ENCODE measurements at places on chromosomes 1 and 21.

GRCh38 chr1:160460683-160461287 lies 60.4 kb downstream of the VANGL2 start:
- DNase-seq, result no peak

- DNase-seq, result no peak
These were observed 239.0 kb downstream of the USH2A start for GRCh38 chr1:216184126-216184680.

GRCh38 chr1:247084771-247085170 lies 6.2 kb upstream of the ZNF670 start:
- DNase-seq, result no peak

DNA sequence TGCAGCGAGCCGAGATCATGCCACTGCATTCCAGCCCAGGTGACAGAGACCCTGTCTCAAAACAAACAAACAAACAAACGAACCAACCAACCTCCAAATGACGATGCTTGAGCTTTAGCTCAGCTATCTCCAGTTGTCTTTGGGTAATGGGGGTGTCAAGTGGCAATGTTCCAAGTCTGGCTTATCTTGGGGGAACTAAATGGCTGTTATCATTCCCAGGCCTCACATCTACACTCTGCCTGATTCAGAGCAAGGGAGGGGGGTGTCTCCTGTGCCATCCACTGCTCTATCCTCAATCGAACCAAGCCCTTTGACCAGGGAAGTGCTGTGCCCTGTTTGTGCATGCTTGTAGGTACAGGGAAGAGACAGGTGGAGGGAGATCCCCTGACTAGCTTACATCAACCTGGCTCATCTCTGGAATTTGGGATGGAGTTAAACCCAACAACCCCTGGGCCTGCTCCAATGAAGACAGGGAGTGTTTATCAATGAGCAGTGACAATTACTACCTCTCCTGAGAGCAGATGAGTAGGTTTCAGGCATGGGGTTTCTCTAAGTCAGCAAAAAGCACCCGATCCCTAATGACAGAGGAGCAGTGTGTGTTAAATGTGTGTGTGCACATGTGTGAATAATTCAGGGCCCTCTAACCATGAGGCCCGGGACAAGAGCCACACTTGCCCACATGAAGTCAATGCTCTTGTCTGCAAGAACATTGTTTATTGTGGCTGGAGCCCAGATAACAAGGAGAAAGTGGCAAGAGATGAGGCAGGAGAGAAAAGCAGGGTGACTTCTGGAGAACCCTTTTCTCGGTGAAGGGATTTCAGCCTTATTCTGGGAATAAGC lies 20.3 kb upstream of the IL6R start:
- no peak for DNase-seq

GRCh38 chr1:237638555-237638954 lies 252.2 kb downstream of the ZP4 start:
- no peak for DNase-seq

- DNase-seq, result no peak
These were observed 117.4 kb upstream of the SLC45A1 start for GRCh38 chr1:8200317-8201115.

- DNase-seq, result no peak
These were observed 2.0 kb downstream of the GLUL start for GRCh38 chr1:182389619-182390047.

DNA sequence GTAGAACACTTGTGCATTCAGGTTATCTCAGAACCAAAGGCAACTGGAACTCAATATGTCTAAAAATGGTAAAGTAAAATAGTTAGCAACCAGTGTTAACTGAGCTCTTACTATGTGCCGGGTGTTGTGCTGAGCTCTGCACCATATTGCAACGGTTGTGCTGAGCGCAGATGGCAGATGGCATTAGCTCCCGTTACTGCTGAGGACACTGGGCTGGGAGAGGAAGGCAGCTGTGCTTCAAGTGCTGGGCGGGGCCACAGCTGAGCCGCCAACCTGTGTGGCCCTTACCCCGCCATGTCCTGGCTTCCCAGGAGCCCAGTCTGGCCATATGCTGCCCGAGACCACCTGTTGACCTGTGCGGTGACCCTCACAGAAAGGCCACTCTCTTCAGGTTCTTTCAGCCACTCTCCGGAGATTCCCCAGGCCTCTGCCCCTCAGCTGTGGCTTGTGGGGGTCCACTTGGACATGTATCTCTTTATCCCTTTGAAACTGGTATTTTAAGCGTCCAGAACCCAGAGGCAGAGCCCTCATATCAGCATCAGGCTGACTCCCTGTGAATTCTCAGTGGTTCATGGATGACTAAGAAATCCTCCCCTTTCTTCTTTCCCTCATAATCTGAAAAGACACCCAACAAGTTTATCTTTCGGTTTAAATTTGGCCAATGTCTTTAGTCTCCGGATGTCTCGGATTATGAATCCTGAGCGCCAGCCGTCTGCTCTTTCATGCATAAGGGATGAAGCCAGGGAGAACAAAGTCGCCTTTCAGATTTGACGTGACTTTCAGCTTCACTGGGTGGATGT lies 26.4 kb downstream of the LDLRAP1 start:
- no peak for DNase-seq

- DNase-seq, result no peak
These were observed 8.9 kb upstream of the TRIM62 start for GRCh38 chr1:33190701-33191100.

DNA sequence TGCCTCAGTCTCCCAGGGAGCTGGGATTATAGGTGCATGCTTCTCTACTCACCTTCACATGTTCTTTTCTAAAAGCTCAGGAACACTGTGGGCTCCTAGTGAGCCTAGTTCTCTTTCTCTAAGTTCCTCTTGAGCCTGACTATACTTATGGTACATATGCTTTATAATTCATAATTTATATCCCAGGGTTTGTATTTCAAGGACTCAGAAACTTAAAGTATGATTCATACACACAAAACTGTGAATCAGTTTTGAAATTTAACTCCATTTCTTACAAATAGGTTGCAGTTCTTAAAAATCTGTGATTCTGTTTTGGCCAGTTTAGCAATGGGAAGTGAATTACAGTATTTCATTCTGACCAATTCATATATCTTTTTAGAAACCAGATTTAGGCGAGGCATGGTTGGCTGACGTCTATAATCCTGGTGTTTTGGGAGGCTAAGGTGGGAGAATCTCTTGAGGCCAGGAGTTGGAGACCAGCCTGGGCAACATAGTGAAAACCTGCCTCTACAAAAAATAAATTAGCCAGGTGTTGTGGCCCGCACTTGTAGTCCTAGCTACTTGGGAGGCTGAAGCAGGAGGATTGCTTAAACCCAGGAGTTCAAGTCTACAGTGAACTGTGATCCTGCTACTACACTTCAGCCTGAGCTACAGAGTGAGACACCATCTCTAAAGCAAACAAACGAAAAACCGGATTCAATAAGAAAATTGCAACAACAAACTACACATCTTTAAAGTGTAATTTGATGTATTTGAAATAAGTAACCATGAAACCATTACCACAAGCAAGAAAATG lies 15.6 kb downstream of the RASAL2 start:
- DNase-seq, result no peak

DNA sequence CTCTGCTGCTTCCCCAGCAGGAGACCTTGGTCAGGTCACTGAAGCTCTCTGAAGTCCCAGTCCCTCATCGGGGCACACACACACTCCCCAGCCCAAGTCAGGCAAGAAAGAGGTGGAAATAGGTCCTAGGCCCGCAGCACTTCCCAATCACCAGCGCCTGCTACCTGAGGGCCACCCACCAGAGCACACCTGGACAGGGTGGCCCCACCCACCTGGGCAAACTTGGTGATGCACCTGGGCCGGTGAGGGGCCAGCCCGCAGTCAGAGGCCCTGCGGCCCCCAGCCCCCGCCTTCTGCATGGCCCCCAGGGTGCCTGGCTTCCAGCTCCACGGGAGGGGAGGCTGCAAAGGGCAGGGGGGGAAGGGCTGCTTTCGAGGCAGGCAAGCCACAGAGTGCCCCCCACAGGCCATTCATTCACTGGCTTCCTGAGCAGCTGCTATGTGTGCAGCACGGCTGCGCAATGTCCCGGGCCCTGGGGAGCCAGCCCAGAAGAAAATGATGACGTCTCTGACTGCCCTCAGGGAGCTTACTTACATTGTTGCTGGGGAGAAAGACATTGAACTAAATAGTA lies 4.7 kb downstream of the SH2D5 start:
- no peak for DNase-seq

GRCh38 chr1:109659997-109660690 lies 4.2 kb downstream of the GSTM4 start:
- no peak for DNase-seq

- DNase-seq, result no peak
These were observed 10.4 kb downstream of the IBA57 start for GRCh38 chr1:228176024-228176395.

DNA sequence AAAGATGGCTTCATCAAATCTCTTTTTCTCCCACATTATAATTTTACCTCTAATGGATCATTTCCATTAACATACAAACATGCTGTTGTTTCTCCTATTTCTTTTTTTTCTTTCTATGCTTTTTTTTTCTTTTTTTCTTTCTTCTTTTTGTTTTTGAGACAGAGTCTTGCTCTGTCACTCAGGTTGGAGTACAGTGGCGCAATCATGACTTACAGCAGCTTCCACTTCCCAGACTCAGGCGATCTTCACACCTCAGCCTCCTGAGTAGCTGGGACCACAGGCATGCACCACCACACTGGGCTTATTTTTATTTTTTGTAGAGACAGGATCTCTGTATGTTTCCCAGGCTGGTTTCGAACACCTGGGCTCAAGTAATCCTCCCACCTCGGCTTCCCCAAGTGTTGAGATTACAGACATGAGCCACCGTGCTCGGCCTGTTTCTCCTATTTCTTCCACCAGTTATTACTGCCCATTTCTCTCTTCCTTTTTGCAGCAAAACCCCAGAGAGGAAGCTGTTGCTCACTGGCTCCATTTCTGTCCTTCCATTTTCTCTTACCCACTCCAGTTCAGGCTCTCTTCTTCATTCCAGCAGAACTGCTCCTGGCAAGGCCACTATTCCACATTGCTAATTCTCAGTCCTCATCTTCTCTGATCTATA lies 32.1 kb upstream of the OPRD1 start:
- DNase-seq, result no peak

DNA sequence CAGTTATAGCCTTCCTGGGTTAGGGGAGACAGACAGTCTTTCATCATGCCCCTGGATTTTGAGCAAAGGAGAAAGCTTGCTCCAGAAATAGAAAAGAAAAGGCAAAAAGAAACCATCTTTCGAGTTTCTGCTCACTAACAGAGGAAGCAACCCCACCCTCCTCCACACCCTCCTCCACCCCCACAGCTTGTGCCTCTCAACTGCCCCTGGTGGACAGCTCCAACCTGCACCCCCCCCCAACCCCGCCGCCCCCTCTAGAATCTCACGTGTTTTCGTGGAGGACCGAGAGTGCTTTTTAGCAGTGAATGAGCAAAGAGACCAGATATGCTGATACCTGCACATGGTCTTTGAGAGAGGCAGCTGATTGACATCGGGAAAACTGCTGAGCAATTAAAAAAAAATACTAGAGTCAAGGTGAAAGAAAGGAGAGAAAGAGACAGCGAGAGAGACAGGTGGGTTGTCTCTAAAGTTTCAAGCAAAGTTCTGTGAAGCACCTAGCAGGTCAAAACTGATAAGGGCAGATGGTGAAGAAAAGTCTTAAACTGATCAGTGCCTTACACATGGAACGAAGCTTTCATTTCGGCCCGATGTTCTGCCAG lies 358.3 kb downstream of the KIF26B start:
- DNase-seq, result no peak

DNA sequence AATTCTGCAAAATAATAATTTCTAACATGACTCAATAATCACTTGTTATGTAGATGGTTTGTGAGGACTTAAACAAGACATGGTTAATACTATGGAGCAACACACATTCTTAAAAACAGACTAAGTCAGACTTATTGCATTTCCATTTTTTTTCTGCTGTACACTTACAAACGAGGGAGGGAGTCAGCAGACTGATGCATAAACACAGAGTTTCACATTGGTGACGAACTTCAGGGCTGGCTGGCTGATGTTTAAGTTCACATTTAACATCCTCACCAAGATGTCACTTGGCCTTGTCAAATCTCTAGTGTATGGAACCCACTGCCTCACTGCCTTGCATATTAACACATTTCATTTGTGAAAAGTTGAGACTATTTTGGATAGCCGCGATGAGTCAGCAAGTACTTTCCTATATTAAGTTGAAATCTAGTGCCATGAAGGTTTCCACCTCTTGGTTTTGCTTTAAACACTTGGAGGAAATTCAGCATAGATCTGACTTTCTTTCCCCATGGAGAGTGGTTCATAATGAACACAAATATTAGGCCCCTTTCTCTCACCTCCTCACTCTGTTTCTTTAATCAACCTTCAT lies 337.5 kb upstream of the RUNX1 start:
- no peak for DNase-seq

- DNase-seq, result peak; percentile 37
These were observed 272.5 kb downstream of the RRAGC start for GRCh38 chr1:38586993-38587646.

- no peak for DNase-seq
These were observed 16.9 kb downstream of the MGST3 start for GRCh38 chr1:165647970-165648369.

All from activated naive CD4-positive, alpha-beta T cell (primary cell).